Kasumi-1 (cell line): ENCODE measurements at places on chromosomes 5 and 9.

- no peak for DNase-seq
Measured at GRCh38 chr9:101115102-101115501, 86.6 kb downstream of the PLPPR1 start.

- DNase-seq: no peak
Measured at GRCh38 chr9:90147426-90147825, 495.2 kb downstream of the DIRAS2 start.

DNA sequence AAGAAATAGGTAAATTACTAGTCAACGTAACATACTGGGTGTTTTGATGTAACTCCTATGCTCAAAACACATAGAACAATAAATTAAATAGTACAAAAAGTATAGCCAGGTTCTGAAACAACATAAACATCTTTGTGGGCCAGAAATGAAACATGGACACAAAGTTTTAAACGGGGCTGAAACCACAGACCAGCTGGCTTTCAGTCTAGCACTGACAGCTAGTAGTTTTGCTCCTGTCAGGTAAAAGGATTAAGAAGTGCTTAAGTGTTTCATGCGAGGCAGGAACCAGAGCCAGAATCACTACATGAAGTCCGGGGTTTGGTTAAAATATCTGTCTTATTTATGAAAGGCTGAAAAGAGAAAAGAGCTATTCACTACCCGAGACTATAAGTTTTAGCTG lies 19.5 kb downstream of the DCAF10 start:
- no peak for DNase-seq

DNA sequence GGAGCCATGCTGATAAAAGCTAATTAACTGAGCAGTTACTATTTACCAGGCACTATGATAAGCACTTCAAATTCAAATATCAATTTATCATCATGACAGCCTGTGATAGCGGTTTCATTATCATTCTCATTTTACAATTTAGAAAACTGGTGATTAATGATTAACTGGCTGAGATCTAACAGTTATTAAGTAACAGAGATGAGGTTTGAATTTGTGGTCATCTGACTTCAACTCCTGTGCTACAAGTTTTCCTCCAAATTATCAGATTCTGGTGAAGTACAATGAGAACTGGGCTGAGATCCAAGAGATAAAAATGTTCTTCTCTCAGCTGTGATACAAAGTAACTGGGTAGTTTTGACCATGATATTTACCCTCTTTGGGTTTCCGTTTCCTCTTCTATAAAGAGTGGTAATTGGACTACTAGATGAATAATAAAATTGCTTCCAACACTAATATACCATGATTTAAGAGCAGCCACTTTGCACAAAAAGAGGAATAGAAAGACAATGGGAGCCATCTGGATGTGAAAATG lies 74.5 kb upstream of the CCNG1 start:
- no peak for DNase-seq

- DNase-seq: no peak
Measured at GRCh38 chr5:1777281-1778137, 22.1 kb downstream of the MRPL36 start.

- no peak for DNase-seq
Measured at GRCh38 chr9:112548836-112549595, 62.4 kb downstream of the KIAA1958 start.

GRCh38 chr9:135612981-135613910 lies 26.1 kb downstream of the GLT6D1 start:
- DNase-seq: no peak

- no peak for DNase-seq
Measured at GRCh38 chr5:169020102-169020501, 280.8 kb downstream of the SLIT3 start.

- DNase-seq: no peak
Measured at GRCh38 chr5:127834554-127834953, 131.4 kb downstream of the CCDC192 start.

- DNase-seq: no peak
Measured at GRCh38 chr5:17895288-17896033, 261.2 kb downstream of the TAF11L14 start.

DNA sequence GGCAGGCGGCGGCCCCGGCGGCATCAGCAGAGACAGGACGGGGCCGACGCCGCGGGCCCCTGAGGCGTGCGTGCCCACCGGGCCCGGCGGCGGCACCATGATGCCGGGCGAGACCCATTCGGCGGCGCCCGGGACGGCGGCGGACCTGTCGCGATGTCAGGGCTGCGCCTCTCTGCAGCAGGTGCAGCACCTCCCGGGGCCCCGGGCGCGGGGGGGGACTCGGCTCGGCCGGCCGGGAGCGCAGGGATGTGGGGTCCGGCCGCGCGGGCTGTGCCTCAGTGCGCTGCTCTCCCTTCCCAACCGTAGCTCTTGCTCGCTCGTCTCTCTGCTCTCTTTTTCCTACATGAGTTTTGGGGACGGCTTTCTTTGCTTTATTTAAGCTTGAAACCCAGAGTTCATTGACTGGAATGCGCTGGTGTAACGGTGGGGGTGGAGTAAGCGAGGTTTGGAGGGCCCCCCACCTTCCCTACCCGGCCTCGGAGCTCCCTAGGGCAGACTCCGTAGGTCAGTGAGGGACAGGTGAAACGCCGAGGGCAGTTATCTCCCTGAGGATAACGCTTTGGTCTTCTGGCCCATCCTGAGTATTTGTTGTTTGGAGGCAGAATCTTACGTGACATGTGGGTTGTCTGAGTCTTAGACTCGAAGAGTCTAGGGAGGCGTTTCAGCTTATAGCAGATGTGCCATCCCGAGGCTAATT lies 490 bp downstream of the ICE1 start:
- DNase-seq: no peak

GRCh38 chr5:96081276-96081858 lies 119.7 kb upstream of the ELL2 start:
- DNase-seq: no peak

- DNase-seq: no peak
Measured at GRCh38 chr9:103991698-103992097, 102.4 kb upstream of the SMC2 start.

- no peak for DNase-seq
Measured at GRCh38 chr9:131391020-131391419, 2.9 kb upstream of the PRRC2B start.

DNA sequence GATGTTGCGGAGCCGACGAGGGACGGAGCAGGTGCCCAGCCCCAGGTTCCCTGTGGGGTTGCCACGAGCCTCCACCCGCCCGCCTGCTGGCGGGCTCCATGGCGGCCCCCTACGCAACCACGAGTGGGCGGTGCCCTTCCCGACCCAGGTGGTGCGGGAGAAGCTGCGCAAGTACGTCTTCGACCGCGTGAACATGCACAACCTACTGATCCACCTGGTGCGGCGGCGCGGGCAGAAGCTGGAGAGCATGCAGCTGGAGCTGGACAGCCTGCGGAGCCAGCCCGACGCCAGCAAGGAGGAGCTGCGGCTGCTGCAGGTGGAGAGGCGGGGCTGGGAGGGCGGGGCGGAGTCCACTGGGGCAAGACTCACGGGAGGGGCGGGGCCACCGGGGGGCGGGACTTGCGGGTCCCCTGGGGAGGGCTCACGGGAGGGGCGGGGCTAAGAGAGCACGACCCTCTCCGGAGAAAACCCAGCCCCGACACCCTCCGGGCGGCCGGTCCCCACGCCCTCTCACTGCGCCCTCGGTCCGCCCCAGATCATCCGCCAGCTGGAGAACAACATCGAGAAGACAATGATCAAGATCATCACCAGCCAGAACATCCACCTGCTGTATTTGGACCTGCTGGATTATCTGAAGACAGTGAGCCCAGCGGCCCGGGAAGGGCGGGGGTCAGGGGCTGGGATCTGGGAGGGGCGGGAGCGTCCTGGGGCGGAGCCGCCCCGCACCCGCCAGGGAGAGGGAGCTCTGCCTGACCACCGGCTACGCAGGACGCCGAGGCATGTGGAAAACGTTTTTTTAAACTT lies 3.9 kb downstream of the CCDC183 start:
- peak; percentile 69 for DNase-seq

- peak; percentile 80 for DNase-seq
Measured at GRCh38 chr5:14035859-14036503, 91.5 kb upstream of the DNAH5 start.

GRCh38 chr9:96125624-96126023 lies 176.4 kb downstream of the HSD17B3 start:
- no peak for DNase-seq

- DNase-seq: peak; percentile 28
Measured at GRCh38 chr5:62720031-62720441, 141.4 kb downstream of the LRRC70 start.

- peak; percentile 44 for DNase-seq
Measured at GRCh38 chr9:32968101-32969011, 33.1 kb downstream of the APTX start.

- no peak for DNase-seq
Measured at GRCh38 chr9:107540164-107540561, 50.6 kb upstream of the KLF4 start.

DNA sequence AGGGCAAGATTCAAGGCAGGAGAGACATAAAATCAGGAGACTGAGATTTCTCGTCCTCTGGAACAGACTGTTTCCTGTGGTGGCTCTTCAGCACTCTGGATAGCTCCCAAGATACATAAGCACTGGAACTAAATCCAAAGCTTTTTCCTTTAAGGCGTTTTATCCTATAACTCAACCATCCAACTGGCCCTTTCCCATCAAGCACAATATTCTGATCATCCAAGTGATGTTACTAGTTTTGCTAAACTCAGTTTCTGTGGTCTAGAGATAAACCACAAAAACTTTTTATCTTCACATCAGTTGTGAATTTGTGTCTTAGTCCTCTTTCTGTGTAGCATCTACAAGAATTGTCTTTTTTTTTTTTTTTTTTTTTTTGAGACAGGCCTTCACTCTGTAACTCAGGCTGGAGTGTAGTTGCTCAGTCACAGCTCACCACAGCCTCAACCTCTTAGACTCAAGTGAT lies 299.4 kb downstream of the COX7C start:
- DNase-seq: peak; percentile 27

GRCh38 chr9:34994900-34995669 lies 5.5 kb downstream of the DNAJB5 start:
- no peak for DNase-seq

- DNase-seq: no peak
Measured at GRCh38 chr9:97072285-97072776, 33.4 kb upstream of the CTSV start.

GRCh38 chr5:65086234-65086890 lies 317.6 kb downstream of the CWC27 start:
- DNase-seq: no peak

GRCh38 chr9:77935974-77936373 lies 95.6 kb downstream of the GNAQ start:
- peak; percentile 56 for DNase-seq

DNA sequence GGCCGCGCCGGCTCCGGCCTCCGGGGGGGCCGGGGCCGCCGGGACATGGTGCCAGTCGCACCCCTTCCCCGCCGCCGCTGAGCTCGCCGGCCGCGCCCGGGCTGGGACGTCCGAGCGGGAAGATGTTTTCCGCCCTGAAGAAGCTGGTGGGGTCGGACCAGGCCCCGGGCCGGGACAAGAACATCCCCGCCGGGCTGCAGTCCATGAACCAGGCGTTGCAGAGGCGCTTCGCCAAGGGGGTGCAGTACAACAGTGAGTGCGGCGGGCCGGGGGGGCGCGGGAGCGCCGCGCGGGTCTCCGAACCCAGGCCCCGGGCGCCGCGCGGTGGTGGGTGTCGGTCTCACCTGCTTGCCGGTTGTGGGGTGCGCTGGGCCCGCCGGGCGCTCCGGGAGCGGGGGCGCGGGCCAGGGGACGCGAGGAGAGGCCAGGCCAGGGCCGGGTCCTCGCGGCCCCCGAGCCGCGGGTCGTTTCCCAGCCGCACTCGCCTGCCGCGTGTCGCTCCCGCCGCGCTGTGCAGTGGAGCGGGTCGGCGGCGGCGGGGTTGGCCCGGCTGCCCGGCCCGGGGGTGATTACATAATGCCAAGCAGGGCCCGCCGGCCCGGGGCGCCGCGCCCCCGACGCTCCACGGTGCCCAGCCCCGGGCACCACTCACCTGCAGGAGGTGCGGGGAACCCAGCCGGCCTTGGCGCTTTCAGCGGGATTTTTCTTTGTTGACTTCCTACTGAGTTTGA lies 492 bp downstream of the RABL6 start:
- DNase-seq: no peak

GRCh38 chr9:110922145-110922544 lies 116.1 kb downstream of the LPAR1 start:
- DNase-seq: no peak

DNA sequence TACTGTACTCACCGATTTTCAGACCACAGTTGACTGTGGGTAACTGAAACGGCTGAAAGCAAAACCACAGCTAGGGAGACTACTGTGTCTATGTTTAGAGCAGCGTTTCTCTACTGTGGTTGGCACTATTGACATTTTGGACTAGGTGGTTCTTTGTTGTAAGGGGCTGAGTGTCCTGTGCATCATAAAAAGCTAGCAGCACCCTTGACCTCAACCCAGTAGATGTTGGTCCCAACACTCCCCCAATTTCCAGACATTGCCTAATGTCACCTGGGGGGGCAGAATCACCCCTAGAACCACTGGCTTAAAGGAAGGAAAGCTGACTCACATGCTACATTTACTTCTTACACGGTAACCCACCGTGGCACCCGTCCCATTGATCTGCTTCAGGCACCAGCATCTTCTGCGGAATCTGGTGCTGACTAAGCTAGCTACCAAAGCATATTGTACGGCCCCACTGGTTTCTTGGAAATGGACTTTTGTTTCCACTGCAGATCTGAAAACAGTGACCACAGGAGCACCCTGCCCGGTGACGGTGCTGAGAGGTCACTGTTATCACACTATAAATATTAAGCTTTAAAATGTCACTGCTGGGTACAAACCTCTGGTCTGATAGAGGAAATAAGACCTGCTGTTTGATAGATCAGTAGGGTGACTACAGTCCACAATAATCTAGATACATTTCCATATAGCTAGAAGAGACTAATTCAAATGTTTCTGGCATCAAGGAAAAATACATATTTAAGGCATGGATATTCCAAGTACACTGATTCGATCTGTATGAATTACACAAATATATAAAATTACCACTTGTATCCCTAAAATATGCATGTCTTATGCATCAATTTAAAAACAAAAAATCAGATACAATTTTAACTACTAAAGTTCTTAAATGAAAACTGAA lies 151.4 kb downstream of the HSD17B3 start:
- peak; percentile 76 for DNase-seq

- peak; percentile 50 for DNase-seq
Measured at GRCh38 chr9:100602342-100602801, 24.5 kb downstream of the CAVIN4 start.
